Spinal cord (tissue), 10 donors: ENCODE measurements at places on chromosomes 12 and 14. TPM values are rescaled to one million over a fixed set of nuclear protein-coding genes. Genes with fewer than 3 reads are reported as not detected.

DNA sequence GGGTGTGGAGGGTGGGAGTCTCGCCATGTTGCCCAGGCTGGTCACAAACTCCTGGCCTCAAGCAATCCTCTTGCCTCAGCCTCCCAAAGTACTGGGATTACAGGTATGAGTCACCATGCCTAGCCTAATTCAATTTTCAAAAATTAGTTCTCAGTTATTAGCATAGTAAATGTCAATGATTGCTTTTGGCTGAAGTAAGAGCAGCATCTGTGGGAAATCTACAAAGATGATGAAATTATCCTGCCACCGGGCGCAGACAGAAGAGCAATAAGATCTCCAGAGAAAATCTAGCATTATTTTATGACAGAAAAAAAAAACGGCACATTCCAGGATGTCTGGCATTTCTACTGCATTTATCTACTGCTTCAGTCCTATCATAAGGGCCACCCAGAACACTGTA is 97.9 kb upstream of the DAAM1 start:
- H3K4me1 ChIP-seq: no peaks in the 10 kb centered on the region

DNA sequence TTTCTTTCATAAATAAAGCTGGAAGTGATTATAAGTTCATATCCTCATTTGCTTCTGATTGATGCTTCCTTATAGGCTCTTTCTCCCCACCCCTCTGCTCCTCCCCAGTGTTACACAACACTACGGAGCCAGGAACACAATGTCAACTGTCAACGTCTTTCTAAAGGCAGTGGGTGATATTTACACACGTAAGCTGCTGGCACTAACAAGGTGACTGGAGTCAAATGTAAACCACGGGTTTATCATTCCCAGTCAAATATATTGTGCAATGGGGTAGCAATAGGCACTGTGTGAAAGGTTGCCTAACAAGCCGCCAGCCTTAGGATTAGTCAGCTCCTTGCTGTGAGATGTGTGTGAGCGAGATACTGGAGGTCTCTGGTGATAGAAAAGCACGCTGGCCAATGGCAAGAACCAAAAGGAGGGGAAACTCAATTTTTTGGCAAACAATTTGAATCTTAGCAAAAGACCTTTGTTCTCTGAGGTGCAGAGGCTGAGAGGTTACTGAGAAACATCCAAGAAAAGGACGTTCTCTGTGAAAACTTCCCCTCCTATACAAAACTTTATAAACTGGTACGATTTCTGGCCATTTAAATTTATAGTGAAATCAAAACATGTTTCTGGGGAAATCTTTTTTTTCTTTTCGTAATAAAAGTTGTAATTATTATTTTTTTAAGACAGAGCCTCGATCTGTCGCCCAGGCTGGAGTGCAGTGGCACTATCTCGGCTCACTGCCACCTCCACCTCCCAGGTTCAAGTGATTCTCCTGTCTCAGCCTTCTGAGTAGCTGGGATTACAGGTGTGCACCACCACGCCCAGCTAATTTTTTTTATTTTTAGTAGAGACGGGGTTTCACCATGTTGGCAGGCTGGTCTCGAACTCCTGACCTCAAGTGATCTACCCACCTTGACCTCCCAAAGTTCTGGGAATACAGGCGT is 22.3 kb upstream of the HECTD1 start:
- H3K4me3 ChIP-seq: no peak overlapping the region
- no peak overlapping the region for H3K27ac ChIP-seq
- DNase-seq: peak; percentile 26
- no peaks in the 10 kb centered on the region for H3K36me3 ChIP-seq

DNA sequence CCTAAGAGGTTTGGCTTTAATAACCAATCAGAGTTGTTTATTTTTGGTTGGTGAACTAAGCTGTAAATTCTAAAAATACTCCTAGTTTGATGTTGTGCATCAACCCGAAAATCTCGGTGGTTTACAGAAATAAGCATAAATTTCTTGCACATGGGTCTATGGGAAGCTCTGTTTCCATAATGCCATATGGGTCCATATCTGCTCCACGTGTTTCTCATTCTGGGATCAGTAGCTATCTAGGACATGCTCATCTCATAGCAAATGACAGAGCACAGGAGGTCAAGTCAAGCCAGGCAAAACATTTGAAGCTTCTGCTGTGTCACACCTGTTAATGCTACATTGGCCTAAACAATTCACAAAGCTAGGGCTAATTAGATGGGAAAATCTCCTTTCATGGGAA is 23.1 kb downstream of the NUP37 start:
- H3K27ac ChIP-seq: no peak overlapping the region
- no peak for DNase-seq
- H3K36me3 ChIP-seq: peaks cover 4% of the 10 kb centered on the region
- H3K4me1 ChIP-seq: no peaks in the 10 kb centered on the region
- no peak overlapping the region for H3K4me3 ChIP-seq
- no peaks in the 10 kb centered on the region for H3K27me3 ChIP-seq

GRCh38 chr14:60856111-60856510 is 121.5 kb downstream of the MNAT1 start:
- no peak for DNase-seq
- H3K36me3 ChIP-seq: peaks cover 5% of the 10 kb centered on the region
- H3K4me1 ChIP-seq: no peaks in the 10 kb centered on the region
- H3K4me3 ChIP-seq: no peak overlapping the region
- H3K27ac ChIP-seq: no peak overlapping the region

The OR4E2 gene
- not detected for polyA plus RNA-seq

DNA sequence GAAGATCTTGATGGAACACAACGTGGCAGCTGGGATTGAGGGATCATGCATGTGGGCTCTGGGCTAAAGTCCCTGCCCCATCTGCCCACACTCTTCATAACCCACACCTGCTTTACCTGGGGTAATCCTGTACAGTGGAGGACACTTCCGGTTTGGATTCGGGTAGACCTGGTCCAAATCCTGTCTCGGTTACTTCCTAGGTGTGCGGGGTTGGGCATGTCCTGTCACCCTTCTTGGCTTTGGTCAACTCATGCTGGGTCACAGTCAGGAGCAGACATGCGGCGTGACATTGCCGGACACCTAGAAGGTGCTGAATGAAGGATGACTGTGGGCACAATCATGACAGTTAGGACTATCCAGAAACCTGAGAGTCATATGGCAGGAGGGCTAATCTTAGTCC is 30.7 kb upstream of the WSCD2 start:
- DNase-seq: no peak
- no peak overlapping the region for H3K27ac ChIP-seq
- no peak overlapping the region for H3K4me3 ChIP-seq
- H3K27me3 ChIP-seq: no peaks in the 10 kb centered on the region
- no peaks in the 10 kb centered on the region for H3K4me1 ChIP-seq

GRCh38 chr14:52599974-52600373 is 47.3 kb downstream of the GPR137C start:
- no peak for DNase-seq
- peaks cover 7% of the 10 kb centered on the region for H3K36me3 ChIP-seq
- H3K27ac ChIP-seq: no peak overlapping the region
